ENCODE measurements at places on chromosomes 5 and 9.

DNA sequence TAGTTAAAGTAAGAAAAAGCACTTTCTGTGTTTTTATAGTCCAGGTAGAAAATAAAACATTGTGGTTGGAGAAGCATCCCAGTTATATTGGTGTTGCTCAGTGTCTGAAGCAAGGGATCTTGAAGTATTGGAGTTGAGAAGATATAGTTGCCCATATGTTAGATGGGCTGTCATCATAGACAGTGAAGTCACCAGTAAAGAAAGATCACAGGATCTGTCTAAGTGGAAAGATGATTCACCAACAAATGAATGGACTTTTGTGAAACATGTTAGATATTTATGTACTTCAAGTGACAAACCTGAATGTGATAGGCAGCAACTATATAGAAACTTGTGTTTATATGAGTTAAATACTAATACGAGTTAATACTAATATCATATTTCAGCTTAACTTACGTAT, 11.7 kb downstream of the OGN start:
- no peak for DNase-seq

DNA sequence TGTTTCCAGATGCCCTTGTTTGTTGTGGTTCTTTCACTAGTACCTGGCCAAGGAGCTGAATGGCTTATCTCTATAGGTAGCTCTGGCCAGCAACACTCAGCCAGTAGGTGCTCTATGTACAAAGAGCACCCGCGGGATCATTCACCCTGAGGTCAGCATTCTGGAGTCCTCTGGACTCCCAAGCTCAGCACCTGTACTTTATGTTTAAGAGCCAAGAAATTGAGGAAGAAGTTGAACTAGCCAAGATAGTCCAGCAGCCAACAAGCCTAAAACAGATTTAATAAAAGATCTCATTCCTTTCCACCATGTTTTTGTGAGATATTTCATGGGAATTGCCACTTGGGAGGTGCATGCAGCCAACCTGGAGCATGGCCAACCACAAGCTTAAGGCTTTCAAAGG, 242.6 kb upstream of the PAPPA start:
- DNase-seq, result peak; percentile 29

GRCh38 chr5:176921714-176922113, 22.6 kb upstream of the HK3 start:
- DNase-seq, result peak; percentile 36

DNA sequence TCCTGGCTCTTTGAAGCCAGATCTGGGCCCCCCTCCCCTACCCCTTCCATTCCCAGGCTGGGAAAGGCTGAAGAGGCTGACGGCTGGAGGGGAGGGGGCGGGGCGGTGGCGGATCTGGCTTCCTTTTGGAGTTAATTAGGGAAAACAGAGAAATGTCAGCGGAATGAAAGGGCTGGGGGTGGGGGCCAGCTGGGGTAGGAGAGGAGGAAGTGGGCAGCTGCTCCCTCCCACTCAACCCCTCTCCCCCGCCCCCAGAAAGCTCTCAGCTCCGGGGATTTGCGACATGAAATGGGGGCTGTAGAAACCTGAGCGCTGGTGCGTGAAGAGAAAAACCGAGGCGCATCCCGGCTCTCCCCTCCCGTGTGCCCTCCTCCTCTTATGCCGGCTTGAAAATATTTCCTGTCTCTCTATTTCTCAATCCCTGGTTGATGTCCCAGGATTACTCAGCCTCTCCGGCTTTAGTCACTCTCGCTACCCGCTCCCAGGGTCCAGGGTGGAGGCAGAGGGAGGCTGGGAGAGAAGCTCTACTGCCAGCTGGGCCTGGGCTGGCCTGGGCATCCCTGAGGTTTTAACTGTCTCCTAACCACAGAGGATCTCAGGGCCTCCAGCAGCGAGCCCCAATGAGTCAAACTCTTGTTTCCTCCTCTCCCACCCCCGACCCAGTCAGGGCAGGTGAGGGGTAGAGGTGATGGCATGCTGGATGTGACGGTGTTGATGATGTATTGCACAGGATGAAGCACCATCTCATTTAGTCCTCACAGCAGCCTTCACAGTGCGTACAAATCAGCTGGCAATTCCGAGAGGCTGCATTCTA, 20.1 kb downstream of the PCDHGC5 start:
- peak; percentile 89 for DNase-seq

- DNase-seq, result no peak
Observed at GRCh38 chr5:116472274-116472673, 102.3 kb downstream of the SEMA6A start.

DNA sequence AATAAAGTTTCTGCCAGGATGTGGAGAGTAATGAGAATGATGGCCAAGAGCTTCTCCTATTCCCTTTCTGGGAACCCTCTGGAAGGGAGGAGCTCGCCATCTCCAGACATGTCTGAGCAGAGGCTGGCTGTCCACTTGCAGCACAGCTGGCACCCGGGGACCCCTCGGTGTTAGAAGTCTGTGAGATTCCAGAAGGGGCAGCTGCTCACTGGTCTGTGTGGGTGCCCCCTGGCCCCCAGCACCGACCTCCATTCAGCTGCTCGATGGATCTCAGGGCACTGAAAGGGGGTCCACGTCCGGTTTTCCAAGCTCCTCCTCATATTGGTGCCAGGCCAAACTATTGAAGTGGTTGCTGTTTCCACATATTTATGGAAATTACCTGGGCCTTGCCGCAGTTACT, 3.6 kb upstream of the FAM163B start:
- no peak for DNase-seq

GRCh38 chr5:80318212-80318611, 1.6 kb upstream of the SPZ1 start:
- DNase-seq, result peak; percentile 19

- peak; percentile 48 for DNase-seq
Observed at GRCh38 chr5:165055476-165055875, 1550.1 kb downstream of the MAT2B start.

- DNase-seq, result peak; percentile 61
Observed at GRCh38 chr9:135898634-135899407, 8.5 kb downstream of the CAMSAP1 start.

Measured in astrocyte of the hippocampus (primary cell).